NB4 (cell line): ENCODE measurements at places on chromosomes 2 and 18.

DNA sequence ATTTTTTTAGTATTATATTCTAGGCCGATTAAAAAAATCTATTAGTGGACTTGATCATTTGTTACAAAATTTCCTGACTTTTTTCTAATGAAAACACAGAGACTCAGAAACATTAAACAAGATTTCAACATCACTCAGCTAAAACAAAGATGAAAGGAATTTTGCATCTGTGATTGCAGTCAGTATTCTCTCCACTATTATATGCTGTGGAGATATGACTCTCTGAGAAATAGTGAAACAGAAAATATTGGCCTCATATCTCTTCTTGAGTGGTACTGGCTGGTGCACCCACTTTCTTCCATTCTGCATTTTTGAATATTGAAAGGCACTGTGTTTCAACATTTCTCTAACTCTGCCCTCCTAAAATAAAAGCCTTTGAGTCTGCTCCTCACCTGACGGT is 914.2 kb downstream of the TSN start:
- no peak for DNase-seq

GRCh38 chr2:207103132-207103531 is 62.6 kb downstream of the KLF7 start:
- DNase-seq: no peak

DNA sequence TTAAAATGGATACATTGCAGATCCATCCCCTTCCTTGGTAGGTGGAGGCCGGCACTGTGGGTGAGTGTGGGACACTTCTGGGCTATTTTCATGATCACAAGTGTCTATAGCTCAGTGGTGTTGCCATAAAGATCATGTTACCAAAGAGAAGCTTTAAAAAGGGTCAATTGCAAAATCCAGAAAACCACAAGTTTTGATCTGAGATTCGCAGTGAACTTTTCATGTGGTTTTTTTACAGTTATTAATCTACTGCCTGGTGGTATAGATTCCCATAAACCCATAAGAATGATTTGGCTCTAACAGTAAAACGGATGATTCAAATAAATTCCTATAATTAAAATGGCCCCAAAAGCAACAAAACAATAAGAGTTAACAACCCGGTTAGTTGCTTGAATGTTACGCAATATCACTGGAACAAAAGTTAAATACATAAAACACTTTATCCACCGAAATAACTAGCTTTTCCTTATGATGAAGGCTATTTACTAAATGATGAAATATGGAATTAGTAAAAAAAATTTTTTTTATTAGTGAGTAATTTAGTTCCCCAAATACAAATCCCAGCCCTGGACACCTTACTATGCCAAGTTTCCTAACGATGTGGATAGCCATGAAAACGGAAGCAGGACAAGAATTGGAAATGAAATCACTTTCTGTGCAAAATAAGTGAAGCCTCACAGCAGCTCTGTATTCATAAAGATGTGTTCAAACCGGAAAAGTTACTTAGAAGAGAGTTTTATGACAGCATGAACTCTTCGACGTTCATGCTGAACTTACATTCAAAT is 95.6 kb upstream of the THOC1 start:
- DNase-seq: peak; percentile 69

DNA sequence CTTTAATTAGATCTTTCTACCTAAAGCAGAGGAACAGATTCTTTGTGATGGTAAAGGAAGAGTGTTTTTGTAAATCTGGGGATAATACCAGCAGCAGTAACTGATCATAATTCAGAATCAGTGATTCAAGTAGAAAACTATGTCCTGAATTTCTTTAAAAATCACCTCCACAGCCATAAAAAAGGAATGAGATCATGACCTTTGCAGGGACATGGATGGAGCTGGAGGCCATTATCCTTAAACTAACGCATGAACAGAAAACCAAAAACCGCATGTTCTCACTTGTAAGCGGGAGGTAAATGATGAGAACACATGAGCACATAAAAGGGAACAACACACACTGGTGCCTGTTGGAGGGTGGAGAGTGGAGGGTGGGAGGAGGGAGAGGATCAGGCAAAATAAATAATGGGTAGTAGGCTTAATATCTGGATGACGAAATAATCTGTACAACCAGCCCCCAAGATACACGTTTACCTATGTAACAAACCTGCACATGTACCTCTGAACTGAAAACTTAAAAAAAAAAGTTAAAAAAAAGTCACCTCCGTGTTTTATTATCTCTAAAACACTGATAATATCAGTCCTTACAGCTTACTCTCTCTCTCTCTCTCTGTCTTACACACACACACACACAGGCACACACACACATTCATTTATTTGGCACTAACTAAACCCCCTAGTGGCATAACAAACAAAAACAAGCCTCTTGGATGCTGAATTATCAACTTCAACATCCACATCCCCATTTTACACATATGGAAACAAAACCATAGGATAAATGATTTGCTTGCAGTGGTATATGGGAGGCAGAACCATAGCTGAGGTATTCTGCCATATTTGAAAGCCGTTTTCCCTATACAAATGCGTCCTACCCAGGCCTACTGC is 1.4 kb downstream of the TM4SF20 start:
- no peak for DNase-seq

- no peak for DNase-seq
These were observed 57.7 kb downstream of the BIN1 start for GRCh38 chr2:127048969-127049897.

DNA sequence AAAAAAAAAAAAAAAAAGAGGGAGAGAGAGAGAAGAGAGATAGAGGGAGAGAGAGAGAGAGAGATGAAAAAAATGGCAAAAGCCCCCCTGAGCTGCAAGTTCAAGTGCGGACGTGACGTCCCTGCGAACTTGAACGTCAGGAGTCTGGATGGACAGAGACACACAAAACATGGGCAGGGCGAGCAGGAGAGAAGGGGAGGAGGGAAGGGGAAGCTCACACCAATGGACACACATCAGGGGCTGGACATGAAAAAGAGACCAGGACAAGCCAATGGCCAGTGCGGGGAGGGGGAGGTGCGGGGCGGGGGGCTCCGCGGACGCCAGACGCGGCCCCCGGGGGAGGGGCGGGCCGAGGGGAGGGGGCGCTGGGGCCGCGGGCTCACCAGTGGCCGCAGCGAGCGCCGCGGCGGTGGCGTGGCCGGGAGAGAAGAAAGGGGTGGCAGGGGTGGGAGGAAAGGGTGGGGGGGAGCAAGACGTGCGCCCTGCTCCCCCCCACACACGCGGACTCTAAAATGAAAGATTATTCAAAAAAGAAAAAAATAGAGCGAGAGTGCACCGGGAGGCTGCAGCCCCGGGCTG is at the start of gene BCL11A:
Gene BCL11A (minus strand): TSS at position 160 of the 579 bp plus-strand sequence. CDS start 384 bp downstream, outside the sequence.
- DNase-seq: peak; percentile 97

DNA sequence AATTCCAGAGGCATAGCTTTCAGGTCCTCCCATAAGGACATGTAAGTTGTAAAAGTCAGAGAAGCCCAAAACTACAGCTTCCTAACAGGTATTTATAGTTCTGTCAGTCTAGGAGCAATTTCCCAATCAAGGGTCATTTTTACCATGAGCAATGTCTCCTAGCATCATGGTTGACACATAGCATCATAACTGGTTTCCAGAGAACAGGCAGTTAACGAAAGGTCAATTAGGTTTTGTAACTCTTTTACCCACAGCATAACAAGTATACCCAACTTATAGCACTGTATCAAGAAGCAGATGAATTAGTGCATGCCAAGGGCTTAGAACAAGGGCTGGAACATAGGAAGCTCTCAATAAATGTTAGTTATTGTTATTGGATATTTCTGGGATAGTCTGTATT is 110.1 kb downstream of the MREG start:
- DNase-seq: peak; percentile 12

GRCh38 chr2:135773917-135774316 is 32.3 kb downstream of the UBXN4 start:
- peak; percentile 30 for DNase-seq

DNA sequence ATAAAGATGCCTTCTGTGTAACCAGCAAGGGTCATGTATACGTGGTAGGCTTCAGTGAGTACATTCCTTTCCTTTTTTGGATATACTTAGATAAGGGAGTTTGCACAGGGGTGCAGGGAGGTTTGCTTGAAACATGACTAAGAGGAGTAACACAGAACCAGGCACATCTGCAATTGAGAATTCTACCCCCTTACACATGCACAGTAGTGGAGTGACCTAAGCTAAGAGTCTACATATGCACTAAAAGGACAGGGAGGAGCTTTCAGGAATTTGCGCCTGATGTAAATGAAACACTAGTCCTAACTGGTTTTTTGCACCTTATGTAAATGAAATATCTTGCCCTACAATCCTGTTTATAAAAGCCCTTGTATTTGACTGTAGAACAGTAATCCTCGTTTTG is 194.8 kb upstream of the NABP1 start:
- DNase-seq: no peak

DNA sequence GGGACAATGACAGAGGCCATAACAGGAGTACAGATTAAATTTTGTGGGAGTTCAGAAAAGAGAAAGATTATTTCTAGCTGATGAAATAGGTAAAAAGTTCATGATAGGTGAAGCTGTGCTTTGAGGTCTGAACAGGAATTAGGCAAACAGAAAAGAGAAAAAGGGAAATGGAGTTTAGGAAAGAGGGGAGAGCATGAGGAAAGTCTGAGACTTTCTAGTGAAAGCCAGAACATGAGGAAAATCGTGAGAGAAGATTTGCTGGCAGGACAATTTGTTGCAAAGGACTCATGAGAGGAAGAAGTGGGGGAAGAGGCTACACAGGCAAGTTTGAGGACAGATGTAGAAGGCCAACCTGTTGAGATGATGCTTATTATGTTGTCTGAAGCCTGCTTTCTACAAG is 6.3 kb upstream of the CHN1 start:
- no peak for DNase-seq

GRCh38 chr18:13392899-13393298 is 174.3 kb downstream of the LDLRAD4 start:
- DNase-seq: no peak

DNA sequence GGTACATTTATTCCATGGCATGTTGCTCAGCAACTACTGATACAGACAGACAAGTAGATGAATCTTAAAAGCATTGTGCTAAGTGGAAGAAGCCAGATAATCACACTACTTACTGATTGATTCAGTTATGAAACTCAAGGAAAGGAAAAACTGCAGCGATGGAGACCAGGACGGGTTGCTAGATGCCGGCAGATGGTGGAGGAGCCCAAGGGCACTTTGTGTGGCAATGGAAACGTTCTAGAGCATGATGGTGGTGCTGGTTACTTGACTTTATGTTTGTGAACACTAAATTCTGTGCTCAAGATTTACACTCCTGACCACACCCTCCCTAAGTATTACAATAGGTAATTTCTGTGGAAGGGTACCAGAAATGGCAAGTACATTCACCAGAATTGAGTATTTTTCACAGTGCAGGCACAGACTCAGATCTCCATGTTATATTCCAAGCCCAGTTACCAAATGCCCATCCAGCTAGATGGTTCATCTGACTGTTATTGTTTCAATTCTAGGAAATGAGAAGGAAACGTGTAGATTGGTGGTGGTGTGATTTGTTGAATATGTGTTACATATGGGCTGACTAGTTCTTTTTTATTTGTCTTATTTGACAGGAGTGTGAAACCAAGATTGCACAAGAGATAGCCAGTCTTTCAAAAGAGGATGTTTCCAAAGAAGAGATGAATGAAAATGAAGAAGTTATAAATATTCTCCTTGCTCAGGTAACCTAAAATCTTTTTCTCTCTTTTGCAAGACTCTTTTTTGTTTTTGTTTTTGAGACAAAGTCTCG is 55.1 kb downstream of the RALBP1 start:
- peak; percentile 62 for DNase-seq

- no peak for DNase-seq
These were observed 201.9 kb upstream of the RBMS1 start for GRCh38 chr2:160695402-160696086.

- DNase-seq: no peak
These were observed 129.0 kb upstream of the REG3G start for GRCh38 chr2:78896536-78896935.

DNA sequence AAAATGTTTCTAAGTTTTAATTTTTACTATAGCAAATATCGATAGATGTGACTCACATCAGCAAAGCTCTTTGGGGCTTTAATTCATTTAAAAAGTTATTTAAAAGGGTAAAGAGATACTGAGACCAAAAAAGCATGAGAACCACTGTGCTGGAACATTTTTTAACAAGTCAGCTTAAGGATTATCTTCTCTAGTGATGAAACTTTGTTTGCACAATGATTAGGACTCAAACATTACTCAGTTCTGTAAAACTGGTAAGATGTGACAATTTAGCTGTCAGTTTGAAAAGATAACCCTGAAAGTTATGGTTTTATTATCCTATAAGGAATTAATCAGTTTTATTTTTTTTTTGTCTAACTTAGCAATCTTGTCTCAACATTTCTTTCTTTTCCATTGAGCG is 301.4 kb downstream of the TSN start:
- DNase-seq: no peak

DNA sequence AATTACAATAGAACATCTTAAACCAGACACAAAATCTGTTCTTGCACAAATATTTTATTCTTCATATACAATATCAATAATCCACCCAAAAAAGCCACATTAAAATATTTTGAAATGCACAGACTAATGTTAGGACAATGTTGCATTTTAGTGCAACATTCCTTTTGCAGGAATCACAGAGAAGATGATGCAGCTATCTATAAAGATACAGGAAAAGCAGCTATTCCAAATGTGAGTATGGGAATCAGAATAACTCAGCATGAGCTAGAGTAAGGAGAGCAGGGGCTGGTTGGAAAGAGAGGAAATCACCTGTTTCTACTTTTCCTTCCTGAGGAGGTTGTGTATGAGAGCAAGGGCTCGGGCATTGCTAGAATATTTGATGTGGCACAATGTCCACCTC is 4.8 kb downstream of the C2orf66 start:
- DNase-seq: no peak

DNA sequence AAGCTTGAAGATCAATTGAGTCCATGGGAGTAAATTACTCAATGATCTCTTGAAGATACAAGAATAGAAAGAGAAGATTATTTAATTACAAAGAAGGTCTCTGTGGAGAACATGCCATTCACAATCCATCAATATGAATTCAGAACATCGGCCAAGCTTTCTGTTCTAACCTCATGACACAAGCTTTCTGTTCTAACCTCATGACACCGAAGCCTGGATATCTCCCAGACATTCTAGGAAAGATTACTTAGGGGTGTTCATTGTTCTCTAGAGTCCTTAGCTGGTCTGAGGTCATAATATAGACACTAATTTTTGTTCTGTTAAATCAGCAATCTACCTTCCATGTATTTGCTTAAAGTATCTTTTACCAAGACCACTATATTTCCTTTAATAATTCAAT is 95.5 kb downstream of the RDH14 start:
- no peak for DNase-seq

DNA sequence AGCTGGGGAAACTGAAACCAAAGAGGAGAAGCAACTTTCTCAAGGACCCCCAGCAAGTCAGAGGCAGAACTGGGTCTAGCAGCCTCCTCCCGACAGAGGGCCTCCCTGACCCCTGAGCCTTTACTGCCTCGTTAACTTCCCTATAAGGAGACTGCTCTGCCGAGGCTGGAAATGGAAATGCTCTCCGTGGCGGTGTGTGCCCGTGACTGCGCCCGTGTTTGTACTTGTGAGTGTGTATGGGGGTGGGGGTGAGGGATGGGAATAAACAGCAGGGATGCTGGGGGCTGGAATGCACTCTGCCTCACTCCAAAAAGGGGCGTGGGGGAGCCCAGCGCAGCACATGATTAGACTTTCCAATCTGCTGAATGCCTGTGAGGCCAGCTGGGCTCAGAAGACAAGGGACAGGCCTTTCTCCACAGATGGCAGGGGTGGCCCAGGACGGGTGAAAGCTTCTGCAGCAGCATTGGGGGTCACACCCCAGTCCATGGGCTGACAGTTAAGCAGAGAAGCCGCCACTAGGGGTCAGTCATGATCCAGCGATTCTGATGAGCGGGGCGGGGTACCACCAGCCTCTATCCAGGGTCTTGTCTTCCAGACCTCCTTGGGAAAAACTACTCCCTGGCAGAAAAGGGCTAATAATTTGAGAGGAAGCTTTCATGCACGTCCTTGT is 26.8 kb downstream of the MPHOSPH10 start:
- peak; percentile 71 for DNase-seq
